ENCODE measurements at places on chromosomes 4 and X. TPM values are rescaled to one million over a fixed set of nuclear protein-coding genes. Genes with fewer than 3 reads are reported as not detected.

DNA sequence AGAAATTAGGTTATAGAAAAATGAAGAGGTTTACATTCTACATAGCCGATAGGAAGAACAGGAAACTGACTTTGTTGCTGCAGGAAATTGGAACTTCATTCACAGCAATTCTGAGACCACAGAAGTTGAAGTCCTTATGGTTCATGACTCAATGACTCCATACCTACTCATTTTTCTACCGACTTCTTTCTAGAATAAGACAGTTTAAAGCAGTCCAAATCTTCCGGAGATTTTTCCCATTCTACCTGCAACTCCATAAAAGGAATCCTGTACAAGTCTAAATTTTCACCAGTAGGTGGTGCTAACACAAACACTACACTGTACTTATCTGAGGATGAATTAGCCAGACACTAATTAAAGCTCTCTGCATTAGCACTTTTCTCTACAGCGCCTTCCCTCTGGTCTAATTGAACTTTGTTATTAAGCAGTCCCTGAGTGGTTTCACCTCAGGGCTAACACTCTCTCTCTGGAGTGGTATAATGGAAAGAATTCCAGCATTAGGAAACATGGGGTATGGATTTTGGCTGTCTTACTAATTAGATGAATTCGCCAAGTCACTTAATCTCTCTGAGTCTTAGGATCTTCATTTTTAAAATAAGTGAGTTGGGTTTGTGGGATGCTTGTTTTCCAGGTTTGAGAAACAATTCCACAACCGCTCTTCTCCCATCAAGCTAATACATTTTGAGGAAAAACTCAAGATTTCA lies 167.9 kb downstream of the SMIM20 start:
- no peaks in the 10 kb centered on the region for H3K27me3 ChIP-seq
- DNase-seq: no peak
- H3K36me3 ChIP-seq: no peaks in the 10 kb centered on the region
- no peak overlapping the region for H3K4me3 ChIP-seq
- no peaks in the 10 kb centered on the region for H3K4me1 ChIP-seq

DNA sequence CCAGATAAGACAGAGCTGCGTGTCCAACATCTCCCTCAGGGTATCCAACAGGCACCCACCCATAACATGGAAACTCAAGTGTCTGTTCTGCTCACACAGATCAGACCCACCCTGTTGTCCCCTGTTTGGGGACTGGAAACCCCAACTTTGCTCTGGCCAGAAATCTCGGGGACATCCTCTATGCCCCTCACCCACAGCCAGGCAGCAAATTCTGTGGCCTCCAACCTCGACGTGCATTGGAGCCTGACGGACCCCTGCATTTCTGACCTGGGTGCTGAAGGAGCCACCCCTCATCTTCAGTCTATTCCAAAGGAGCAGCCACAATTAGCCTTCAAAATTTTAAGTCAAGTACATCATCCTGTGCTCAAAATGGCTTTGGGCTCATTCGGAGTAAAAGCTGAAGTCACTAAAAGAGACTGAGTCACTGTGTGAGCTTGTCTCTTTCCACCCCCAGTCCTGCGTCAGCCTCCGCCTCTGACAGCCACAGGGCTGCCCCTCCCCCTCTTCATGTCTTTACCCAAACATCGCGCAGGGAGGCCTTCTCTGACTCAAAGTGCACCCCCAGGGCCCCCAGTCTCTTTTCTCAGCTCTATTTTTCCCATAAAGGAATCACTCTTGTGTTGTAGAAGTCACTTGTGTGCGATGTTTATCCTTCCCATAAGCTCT lies 24.4 kb upstream of the PDE6B start:
- H3K27ac ChIP-seq: no peak overlapping the region
- peaks cover 5% of the 10 kb centered on the region for H3K27me3 ChIP-seq
- no peak for DNase-seq
- H3K4me1 ChIP-seq: no peaks in the 10 kb centered on the region
- H3K36me3 ChIP-seq: no peaks in the 10 kb centered on the region
- H3K4me3 ChIP-seq: no peak overlapping the region

Gene LDOC1
- total RNA-seq: 54.5 TPM

Gene CLDN22
- total RNA-seq: 0.14 TPM

- H3K4me3 ChIP-seq: no peak overlapping the region
- peaks cover 9% of the 10 kb centered on the region for H3K36me3 ChIP-seq
- H3K4me1 ChIP-seq: no peaks in the 10 kb centered on the region
- H3K27ac ChIP-seq: no peak overlapping the region
Observed at GRCh38 chrX:23729214-23729613, 13.9 kb downstream of the ACOT9 start.

DNA sequence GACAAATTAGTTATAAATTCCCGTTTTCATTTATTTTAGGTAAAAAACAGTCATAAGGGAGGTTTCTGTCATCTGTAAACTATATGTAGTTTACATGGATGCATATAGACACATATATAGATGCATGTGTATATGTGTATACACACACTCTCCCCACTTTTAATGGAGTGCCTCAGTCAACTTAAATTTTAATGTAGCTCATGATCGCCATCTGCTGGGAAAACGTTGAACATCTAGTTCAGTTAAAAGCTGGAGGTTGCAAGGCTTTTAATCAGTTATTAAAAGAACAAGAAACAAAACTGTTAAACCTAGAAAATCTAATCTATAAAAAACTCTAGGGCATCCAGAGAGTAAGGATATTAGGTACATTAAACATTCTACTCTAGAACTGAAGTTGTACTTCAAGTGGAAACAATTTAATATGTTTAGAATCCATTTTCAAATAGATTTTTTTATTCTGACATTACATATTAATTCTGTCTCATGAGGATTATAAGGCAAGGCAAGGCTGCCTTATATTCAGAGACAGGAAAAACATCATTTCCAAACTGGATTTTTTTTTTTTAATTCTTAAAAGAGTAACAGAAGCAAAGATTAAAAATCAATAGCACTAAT lies 122.6 kb downstream of the SHISA3 start:
- H3K4me3 ChIP-seq: no peak overlapping the region
- H3K4me1 ChIP-seq: peaks cover 6% of the 10 kb centered on the region
- H3K36me3 ChIP-seq: no peaks in the 10 kb centered on the region
- H3K27ac ChIP-seq: no peak overlapping the region

Gene TMPRSS11A
- not detected for total RNA-seq

GRCh38 chr4:3770323-3771163 lies 4.4 kb downstream of the ADRA2C start:
- H3K4me1 ChIP-seq: peaks cover 16% of the 10 kb centered on the region
- no peaks in the 10 kb centered on the region for H3K36me3 ChIP-seq
- H3K27me3 ChIP-seq: peaks cover 5% of the 10 kb centered on the region

DNA sequence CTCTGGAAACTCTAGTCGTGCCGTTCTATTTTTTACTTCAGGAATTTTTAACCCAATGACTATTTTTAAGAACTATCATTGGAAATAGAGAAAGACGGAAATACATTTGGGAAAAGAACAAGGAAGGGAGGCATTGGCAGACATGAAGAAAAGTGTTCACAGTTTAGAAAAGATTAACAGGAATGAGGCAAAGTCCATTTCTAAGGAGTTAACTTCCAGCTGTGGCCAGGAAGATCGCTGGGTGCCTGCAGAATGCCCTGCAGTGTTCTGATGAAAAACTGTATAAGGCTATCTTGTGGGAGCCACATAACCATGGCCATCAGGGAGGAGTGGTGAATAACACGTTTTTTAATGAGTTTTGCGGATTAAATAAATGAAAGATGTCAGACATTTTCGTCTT lies 150.6 kb upstream of the VCX3A start:
- no peak for DNase-seq
- no peak overlapping the region for H3K4me3 ChIP-seq
- H3K36me3 ChIP-seq: no peaks in the 10 kb centered on the region
- H3K27me3 ChIP-seq: no peaks in the 10 kb centered on the region
- no peak overlapping the region for H3K27ac ChIP-seq

- no peaks in the 10 kb centered on the region for H3K27me3 ChIP-seq
- H3K4me1 ChIP-seq: no peaks in the 10 kb centered on the region
- no peaks in the 10 kb centered on the region for H3K36me3 ChIP-seq
- no peak for DNase-seq
- no peak overlapping the region for H3K4me3 ChIP-seq
- no peak overlapping the region for H3K27ac ChIP-seq
Observed at GRCh38 chr4:42954963-42955669, 62.6 kb downstream of the GRXCR1 start.

- DNase-seq: no peak
- no peak overlapping the region for H3K27ac ChIP-seq
- H3K36me3 ChIP-seq: no peaks in the 10 kb centered on the region
Observed at GRCh38 chrX:38409289-38409688, 56.9 kb downstream of the OTC start.

GRCh38 chr4:2689114-2689513 lies 67.0 kb downstream of the TNIP2 start:
- peaks cover 74% of the 10 kb centered on the region for H3K36me3 ChIP-seq
- no peaks in the 10 kb centered on the region for H3K4me1 ChIP-seq
- no peak for DNase-seq
- H3K27me3 ChIP-seq: no peaks in the 10 kb centered on the region

Measured in endodermal cell (in vitro differentiated cells).